ENCODE measurements at places on chromosomes 6 and 20. TPM values are rescaled to one million over a fixed set of nuclear protein-coding genes. Genes with fewer than 3 reads are reported as not detected.

GRCh38 chr20:38108438-38108985 is 56.6 kb downstream of the TGM2 start:
- no peak for DNase-seq

Gene SALL4
- 218 TPM for total RNA-seq

Gene PROKR2
- 2.1 TPM for total RNA-seq

- DNase-seq = no peak
Observed at GRCh38 chr6:74579047-74579446, 626.8 kb downstream of the COL12A1 start.

Gene FAM83C
- not detected for total RNA-seq

Gene PSORS1C1
- total RNA-seq = 0.16 TPM

DNA sequence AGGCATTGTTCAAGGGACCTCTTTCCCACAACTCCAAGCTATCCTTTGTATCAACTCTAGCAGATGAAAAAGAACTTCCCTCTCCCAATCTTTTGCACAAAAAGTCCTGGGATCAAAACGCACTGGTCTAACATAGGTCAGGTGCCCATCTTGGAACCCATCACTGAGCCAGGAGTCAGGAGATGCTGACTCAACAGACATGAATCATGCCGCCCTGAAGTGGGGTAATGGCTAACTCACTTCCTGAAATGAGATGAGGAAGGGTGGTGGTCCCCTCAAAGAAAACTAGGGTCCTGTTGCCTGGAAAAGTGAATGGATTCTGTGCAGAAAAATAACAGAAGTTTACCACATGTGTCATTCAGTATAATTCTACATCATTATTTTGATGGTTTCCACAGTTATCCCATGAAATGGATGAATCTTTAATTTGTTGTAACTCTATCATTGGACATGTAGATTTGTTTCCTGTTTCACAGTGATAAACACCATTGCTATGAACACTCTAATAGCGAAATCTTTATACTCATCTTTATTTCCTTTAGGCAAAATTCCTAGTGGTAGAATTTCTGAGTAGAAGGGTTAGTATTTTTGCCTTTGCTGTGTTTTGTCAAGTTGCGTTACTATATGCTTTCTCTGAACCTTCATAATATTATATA is 151.3 kb downstream of the SLC16A10 start:
- DNase-seq = no peak

DNA sequence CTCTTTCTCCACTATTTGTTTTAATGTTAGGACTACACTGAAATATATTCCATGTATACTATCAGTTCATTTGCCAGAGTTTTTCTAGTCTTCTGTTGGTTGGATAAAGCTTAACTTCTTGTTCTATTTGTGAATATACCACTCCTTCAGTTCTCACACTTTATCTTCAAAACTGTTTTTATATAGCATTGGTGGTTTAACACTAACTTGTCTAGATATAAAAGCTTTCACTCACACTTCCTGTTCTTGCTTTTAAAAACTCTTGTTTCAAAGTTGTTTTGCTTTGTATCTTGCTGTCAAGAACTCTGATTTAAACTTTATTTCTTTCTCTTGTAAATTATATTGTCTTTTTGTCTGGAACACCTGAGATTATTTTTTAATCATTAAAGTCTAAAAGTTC is 226.8 kb upstream of the TENT5A start:
- DNase-seq = no peak

Gene OR2H2
- not detected for total RNA-seq

Gene FNDC11
- total RNA-seq = 6.5 TPM

Gene AP5S1
- total RNA-seq = 1.2 TPM

DNA sequence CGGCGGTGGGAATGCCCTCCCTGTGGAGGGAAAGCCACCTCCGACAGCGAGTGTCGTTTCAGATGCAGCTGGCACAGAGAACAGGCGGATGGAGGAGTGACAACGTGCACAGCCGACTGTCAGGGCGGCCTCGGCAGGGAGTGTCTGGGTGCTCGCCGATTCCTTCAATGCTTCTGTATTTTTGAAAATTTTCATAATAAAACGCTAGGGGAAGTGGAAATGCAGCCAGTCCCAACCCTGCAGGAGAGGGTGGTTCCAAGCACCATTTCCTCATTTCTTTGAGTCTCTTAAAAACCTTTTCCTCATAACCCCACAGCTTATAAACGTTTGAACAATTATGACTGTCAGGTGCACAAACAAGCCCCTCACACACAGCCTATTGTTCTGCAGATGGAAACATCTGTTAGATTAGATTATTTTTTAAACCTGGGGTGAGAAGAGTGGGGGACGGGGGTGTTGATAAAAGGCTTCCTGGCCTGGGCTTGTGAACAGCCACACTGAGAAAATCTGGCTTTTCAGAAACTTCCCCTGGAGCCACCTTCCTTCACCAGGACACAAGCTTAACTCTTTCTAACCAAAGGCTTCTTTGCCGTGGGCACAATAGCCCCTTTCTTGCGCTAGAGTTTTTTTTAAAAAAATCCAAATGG is 228.9 kb downstream of the ANKRD60 start:
- no peak for DNase-seq

Gene SLC44A4
- total RNA-seq = 3.7 TPM

- no peak for DNase-seq
Observed at GRCh38 chr6:157203312-157203744, 120.0 kb downstream of the TMEM242 start.

- no peak for DNase-seq
Observed at GRCh38 chr6:42197555-42198362, 3.0 kb upstream of the GUCA1B start.

Gene UQCC2
- total RNA-seq = 48.9 TPM

DNA sequence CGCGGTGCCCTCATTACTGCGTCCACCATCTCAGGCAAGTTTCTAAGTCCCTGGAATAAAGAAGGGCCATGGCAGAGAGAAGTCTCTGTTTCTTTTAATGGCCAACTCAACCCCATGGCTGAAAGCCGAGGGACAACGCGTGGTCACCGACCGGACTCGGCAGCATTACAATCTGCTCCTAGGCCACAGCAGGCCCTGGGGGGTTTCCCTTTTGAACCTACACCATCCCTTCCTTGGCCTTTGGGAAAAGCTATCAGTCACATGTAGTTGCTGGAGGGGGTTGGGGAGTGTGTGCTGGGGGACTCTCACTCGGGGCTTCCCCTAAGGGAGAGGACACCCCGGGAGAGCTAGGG is 11.1 kb upstream of the FAM83C start:
- no peak for DNase-seq

GRCh38 chr6:111441678-111442243 is 41.3 kb downstream of the REV3L start:
- DNase-seq = no peak

GRCh38 chr6:56915832-56916231 is 39.1 kb upstream of the BEND6 start:
- no peak for DNase-seq
